ENCODE measurements at places on chromosomes 4 and X.

GRCh38 chrX:33128048-33128805 lies 83.1 kb downstream of the DMD start:
- DNase-seq = no peak

GRCh38 chr4:122364700-122365404 lies 14.0 kb upstream of the ADAD1 start:
- DNase-seq = no peak

DNA sequence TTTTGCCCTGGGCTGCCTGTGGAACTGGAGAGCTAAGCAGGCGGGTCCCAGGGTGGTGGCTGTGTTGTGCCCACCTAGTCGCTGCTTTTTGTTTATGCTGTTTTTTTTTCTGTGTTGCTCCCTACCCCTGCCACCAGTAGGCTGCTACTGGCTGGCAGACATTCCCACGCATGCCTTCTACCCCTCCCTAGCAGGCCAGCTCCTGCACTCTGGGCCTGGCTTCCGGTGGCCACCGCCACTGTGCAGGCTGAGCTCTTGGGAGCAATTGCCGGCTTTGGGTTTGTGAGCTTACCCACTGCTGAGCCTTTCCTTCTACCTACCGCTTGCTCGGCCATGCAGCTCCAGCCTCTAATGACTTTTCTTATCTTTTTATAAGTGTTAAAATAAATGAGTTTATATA lies 57.6 kb downstream of the RBM46 start:
- no peak for DNase-seq

GRCh38 chrX:3415011-3415410 lies 68.6 kb upstream of the MXRA5 start:
- DNase-seq = no peak

- peak; percentile 48 for DNase-seq
These were observed 245.8 kb upstream of the DIAPH2 start for GRCh38 chrX:96438803-96439202.

GRCh38 chrX:55794405-55794804 lies 76.9 kb downstream of the RRAGB start:
- no peak for DNase-seq

- no peak for DNase-seq
These were observed 79.5 kb upstream of the MAGEB10 start for GRCh38 chrX:27728291-27728690.

DNA sequence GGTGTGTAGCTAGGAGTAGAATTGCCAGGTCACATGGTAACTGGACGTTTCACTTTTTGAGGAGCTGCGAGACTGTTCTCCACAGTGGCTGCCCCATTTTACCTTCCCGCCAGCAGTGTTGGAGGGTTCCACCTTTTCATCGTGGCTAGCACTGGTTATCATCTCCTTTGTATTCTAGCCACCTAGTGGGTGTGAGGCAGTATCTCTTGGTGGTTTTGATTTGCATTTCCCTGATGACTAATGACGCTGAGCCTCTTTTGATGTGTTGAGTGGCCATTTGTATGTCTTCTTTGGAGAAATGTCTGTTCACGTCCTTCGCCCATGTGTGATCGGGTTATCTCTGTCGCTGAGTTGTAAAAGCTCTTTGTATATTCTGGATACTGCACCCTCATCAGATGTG lies 10.6 kb downstream of the ABCD1 start:
- no peak for DNase-seq

DNA sequence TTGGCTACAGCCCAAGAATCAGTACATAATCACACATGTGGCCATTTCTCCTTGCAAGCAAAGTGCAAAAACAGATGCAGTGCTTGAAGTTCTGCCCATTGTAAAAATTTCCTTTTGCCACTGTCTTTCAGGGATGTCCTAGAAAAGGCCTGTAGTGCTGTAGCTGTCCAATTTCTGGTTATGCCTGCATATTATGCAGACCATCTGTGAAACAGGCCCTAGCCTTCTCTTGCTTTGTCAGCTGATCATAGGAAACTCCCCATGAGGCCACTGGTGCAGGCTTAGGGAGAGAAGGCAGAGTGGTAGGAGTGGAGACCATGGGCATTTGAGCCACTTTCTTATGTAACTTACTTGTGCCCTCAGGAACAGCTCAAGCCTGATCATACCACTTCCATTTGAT lies 130.4 kb upstream of the GABRA2 start:
- no peak for DNase-seq

DNA sequence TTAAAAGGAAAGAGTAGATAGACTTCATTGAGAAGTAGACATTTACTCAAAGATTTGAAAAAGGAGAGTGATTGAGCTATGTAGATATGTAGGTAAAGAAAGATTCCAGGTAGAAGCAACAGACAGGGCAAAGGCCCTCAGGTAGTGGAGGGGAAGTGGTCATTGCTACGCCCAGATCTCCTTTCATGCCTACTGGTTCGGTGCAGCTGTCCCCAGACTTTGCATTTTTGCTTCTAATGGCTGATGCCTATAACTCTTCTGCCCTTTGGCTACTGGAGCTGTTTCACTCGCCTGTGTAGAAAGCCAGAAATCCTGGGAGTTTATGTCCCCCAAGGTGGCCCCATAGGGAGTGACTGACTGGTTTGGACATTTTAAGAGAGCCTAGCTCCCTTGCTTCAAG lies 16.9 kb upstream of the ARMCX2 start:
- no peak for DNase-seq

DNA sequence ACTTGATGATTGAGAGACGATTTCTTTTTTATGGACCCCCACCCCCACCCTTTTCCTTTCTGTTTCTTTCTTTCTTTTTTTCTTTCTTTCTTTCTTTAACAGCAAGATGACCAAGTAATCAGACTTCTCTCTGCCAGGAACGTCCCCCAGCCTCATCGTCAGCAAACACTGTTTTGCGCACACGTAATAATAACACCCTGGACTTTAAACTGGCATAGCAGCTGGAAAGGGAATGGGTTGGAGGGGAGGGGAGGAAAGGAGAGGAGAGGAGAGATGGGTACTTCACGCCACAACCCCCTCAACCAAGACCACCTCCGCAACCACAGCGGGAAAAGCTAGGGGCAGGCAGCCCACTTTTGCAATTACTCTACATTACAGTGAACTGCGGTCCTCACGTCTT lies 1.1 kb downstream of the GABRA2 start:
- no peak for DNase-seq

GRCh38 chr4:186151499-186151898 lies 39.9 kb upstream of the CYP4V2 start:
- no peak for DNase-seq

GRCh38 chr4:143431526-143432257 lies 81.8 kb upstream of the SMARCA5 start:
- DNase-seq = no peak

GRCh38 chr4:7805533-7806337 lies 133.9 kb downstream of the AFAP1 start:
- DNase-seq = peak; percentile 92

- no peak for DNase-seq
These were observed 40.9 kb downstream of the SEL1L3 start for GRCh38 chr4:25821899-25822298.

DNA sequence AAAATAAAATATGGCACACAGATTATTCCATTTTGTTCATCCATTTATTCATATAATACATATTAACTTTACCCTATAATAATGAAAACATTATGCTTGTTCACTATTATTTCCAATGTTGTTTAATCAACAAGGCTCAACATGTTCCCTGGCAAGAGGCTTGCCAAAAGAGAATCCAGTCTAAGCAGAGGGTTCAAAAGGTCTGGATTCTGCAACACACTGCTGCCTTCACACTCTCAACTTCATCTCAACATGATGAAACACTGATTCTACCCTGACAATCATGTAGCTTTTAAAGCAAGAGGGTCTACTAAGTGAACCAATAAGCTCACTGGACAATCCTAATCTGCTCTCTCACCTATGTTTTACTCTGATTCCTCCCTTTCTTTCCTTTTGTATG lies 101.1 kb downstream of the MID1 start:
- peak; percentile 36 for DNase-seq

DNA sequence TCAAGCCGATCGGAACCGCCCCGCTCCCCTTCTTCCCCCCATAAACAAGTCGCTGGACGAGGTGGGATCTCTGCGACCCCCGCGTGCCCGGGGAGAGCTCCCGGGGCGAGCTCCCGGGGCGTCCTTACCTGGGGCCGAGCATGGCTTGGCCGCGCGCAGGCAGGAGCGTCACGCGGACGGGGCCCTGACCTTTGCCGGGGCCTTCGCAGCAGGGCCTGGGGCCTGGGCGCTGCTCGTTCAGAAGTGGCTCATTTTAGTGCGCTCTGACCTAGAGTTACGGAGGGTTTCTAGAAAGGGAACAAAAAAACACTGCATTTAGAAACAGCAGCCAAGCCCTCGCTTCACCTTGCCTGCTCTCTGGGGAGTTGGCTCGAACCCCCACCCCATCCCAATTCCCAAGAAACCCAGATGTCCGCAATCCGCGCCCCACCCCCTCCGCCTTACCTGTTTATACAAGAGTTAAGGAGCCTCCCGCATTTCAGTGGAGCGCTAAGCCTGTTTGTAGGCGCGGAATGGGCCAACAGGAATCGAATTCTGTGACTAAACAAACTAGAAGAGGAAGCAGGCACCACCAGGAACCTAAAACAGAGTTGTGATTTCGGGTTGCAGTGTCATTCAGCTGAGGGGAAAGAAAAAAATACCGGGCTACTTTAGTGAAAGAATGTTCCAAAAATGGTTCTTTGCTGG lies 814 bp upstream of the RBM47 start:
- no peak for DNase-seq

DNA sequence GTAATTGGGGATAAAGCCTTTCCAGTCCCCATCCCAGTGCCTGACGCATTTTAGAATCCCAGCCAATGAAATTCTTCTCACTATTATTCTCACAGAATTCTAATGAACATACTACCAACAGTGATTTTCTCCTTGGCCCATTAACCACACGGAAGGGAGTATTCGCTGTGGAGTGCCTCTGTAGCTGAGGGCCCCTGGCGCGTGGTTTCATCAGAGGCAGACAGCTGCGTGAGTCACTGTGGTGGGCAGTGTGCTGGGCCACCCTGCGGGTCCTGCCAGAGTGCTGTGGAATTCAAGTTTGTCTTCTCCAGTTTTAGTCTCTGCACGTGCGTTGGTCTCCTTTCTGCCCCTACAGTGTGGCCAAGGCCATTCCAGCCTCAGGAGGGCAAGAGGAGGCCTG lies 335.4 kb upstream of the FAT1 start:
- no peak for DNase-seq

Data from adipocyte (in vitro differentiated cells).